ENCODE measurements at places on chromosomes 6 and 20.

- DNase-seq = no peak
- H3K27ac ChIP-seq = no peak overlapping the region
- H3K27me3 ChIP-seq = no peaks in the 10 kb centered on the region
- no peak overlapping the region for H3K4me3 ChIP-seq
- H3K4me1 ChIP-seq = no peaks in the 10 kb centered on the region
- H3K36me3 ChIP-seq = peaks cover 15% of the 10 kb centered on the region
Observed at GRCh38 chr20:31943052-31943471, 8.8 kb downstream of the PDRG1 start.

GRCh38 chr20:61643656-61644377 is 391.8 kb downstream of the CDH4 start:
- no peak for DNase-seq

DNA sequence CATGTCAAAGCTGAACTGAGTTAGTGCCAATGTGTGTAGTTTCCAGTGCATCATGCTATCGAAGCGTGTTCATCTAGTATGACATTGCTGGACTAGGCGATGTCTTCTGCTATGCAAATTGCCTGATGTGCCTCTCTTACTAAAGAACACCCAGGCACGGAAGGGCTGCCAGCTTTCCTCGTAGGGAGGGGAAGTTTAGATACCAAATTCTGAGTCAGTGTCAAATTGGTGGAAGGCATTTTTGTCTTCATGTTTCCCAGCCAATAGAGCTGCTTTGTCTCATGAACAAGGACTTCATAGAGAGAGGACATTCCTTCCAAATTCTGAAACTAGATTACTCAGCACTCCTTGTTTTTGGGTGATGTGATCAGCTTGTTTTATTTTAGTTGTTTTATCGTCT is 320.1 kb downstream of the BTBD3 start:
- no peak overlapping the region for H3K27ac ChIP-seq
- DNase-seq = no peak
- H3K4me3 ChIP-seq = no peak overlapping the region
- no peaks in the 10 kb centered on the region for H3K27me3 ChIP-seq

DNA sequence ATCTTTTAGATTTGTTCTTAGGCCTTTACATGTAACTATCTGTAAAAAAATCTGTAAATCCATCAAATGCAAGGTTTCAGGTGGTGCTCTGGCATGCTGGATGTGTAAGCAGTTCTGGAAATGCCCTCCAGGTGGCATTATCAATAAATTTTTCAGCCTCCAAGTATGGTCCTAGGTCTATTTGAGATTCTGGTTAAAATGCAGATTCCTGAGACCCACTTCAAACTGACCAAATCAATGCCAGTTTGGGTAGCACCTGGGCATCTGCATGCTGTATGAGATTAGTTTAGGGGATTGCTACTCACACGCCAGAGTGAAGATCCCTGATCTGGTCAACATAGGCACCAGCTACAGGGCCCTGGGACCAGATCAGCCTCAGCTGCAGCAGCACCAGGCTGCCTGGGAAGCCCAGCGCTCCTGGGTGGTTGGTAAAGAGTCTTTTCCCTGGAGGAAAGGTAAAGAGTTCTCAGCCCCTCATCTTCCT is 507.3 kb upstream of the CITED2 start:
- no peak overlapping the region for H3K4me3 ChIP-seq
- peak; percentile 78 for DNase-seq
- H3K27me3 ChIP-seq = no peaks in the 10 kb centered on the region
- H3K27ac ChIP-seq = no peak overlapping the region
- peaks cover 9% of the 10 kb centered on the region for H3K4me1 ChIP-seq

DNA sequence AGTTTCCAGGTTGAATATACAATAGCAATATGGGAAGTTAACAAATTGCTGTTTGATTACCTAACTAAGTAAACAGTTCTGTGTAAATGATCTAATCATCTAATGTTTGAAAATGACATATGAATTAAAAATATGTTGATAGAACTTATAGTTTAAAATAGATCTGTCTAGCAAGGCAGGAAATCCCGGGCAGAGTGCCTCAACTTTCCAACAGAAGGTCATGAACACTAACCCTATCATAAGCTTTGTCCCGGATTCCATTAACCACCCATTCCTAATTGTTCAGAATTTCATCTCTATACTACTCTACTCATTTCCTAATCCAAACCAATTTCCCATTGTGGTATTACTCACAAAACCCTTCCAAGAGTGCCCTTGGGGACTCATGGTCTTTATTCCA is 10.2 kb downstream of the TAAR1 start:
- DNase-seq = no peak
- no peak overlapping the region for H3K27ac ChIP-seq
- H3K36me3 ChIP-seq = no peaks in the 10 kb centered on the region
- H3K27me3 ChIP-seq = no peaks in the 10 kb centered on the region

DNA sequence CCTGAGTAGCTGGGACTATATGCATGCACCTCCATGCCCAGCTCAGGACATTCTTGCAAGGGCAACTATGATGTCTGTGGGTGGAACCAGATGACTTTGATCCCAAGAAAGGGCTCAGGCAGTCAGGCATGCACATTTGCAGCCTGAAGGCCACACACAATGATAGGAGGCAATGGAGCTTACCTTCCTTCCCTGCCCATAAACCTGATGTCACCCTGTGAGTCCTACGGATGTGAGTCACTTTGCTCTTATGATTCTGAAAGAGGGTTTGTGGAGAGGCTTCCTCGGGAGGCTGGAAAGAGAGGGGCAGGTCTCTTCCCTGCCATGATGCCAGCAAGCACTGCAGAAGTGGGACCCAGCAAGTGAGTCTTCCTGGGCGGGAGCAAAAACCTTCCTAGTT is 202.4 kb downstream of the LY86 start:
- DNase-seq = no peak
- H3K27ac ChIP-seq = no peak overlapping the region
- H3K27me3 ChIP-seq = no peaks in the 10 kb centered on the region
- no peaks in the 10 kb centered on the region for H3K4me1 ChIP-seq

GRCh38 chr6:76264468-76264867 is 192.0 kb upstream of the IMPG1 start:
- H3K36me3 ChIP-seq = no peaks in the 10 kb centered on the region
- no peak overlapping the region for H3K27ac ChIP-seq
- H3K4me3 ChIP-seq = no peak overlapping the region

- no peak for DNase-seq
- no peak overlapping the region for H3K27ac ChIP-seq
- H3K4me3 ChIP-seq = no peak overlapping the region
- peaks cover 27% of the 10 kb centered on the region for H3K4me1 ChIP-seq
- no peaks in the 10 kb centered on the region for H3K27me3 ChIP-seq
- H3K36me3 ChIP-seq = no peaks in the 10 kb centered on the region
Observed at GRCh38 chr6:32882879-32883250, 28.9 kb downstream of the PSMB9 start.

- peaks cover 18% of the 10 kb centered on the region for H3K4me1 ChIP-seq
- no peak overlapping the region for H3K4me3 ChIP-seq
- DNase-seq = peak; percentile 65
- H3K36me3 ChIP-seq = no peaks in the 10 kb centered on the region
- no peaks in the 10 kb centered on the region for H3K27me3 ChIP-seq
Observed at GRCh38 chr6:135176464-135176863, 4.6 kb upstream of the MYB start.

DNA sequence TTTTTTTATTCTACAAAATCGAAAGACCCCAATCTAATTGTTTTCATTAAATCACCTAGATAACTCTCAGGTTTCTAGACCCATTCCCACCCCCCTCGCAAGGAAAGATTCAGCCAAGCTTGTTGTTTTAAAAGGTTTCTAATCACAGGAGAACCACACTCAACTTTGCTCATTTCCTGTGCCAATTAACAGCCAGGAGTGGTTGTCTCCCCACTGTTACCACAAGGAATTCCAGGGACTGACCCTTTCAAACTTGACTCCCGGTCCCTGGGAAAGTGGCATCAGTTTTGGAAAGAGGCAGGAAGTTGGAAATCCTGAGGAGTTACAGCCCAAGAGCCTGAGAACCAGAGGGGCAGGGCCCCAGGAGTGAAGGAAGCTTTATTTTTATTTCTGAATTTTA is 561.3 kb upstream of the JAG1 start:
- H3K36me3 ChIP-seq = no peaks in the 10 kb centered on the region
- H3K27me3 ChIP-seq = no peaks in the 10 kb centered on the region
- DNase-seq = no peak
- H3K4me3 ChIP-seq = no peak overlapping the region
- H3K27ac ChIP-seq = no peak overlapping the region

DNA sequence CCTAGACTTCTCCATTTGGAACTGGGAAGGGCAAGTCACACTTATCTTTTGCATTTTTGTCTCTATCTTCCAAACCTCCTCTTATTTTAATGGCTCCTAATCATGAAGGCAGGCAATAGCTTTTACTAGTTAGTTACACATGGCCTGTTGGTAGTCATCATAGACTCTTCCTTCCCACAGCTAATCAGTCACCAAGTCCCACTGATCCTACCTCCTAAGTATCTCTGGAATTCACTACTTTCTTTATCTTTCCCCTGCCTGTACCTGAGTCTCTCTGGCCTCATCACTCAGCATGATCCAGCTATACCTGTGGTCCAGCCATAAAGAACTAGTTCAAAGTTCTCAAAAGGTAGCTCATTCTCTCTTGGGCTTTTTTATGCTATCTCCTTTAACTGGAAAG is 18.8 kb downstream of the TMX4 start:
- H3K27me3 ChIP-seq = no peaks in the 10 kb centered on the region
- no peaks in the 10 kb centered on the region for H3K4me1 ChIP-seq
- no peak for DNase-seq
- no peak overlapping the region for H3K4me3 ChIP-seq
- no peak overlapping the region for H3K27ac ChIP-seq

GRCh38 chr20:60123652-60124051 is 165.4 kb downstream of the CDH26 start:
- no peaks in the 10 kb centered on the region for H3K27me3 ChIP-seq
- H3K27ac ChIP-seq = no peak overlapping the region
- no peak for DNase-seq
- H3K4me3 ChIP-seq = no peak overlapping the region

DNA sequence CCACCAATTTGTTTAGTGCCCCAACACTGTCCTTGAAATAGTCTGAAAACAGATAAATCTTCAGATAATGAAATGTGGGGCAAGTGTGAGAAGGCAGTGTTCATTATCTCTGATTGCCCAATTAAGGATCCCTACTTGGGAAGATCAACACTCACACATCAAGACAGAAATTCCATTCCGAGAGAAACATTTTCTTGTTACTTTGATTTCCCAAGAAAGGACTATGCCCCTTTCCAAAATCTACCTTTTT is 16.2 kb downstream of the HMGN4 start:
- peak overlapping the region; percentile 21 for H3K27ac ChIP-seq
- H3K4me3 ChIP-seq = peak overlapping the region; percentile 85
- H3K4me1 ChIP-seq = peaks cover 42% of the 10 kb centered on the region
- DNase-seq = no peak

DNA sequence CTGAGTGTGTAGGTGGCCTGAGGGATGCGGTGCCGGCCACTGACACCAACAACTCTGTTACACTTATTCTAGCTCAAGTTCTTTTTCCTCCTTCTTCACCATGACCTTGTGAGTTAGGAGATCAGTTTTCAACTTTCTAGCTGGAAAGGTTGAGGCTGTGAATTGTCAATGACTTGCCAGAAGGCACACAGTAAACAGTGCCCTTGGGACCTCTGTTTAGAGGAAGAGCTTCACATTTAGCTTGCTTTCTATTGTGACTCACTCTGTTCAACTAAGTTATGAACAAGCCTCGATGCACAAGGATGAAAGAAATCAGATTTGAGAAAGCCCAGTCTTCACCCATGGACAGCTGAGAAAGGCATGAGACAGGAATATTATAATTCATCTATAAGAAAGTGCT is 455.6 kb downstream of the MAFB start:
- DNase-seq = no peak
- H3K36me3 ChIP-seq = no peaks in the 10 kb centered on the region
- no peaks in the 10 kb centered on the region for H3K27me3 ChIP-seq
- peaks cover 3% of the 10 kb centered on the region for H3K4me1 ChIP-seq
- H3K4me3 ChIP-seq = no peak overlapping the region

GRCh38 chr6:50925981-50926380 is 107.3 kb downstream of the TFAP2B start:
- no peaks in the 10 kb centered on the region for H3K4me1 ChIP-seq
- no peak overlapping the region for H3K27ac ChIP-seq
- no peaks in the 10 kb centered on the region for H3K36me3 ChIP-seq
- no peaks in the 10 kb centered on the region for H3K27me3 ChIP-seq
- H3K4me3 ChIP-seq = no peak overlapping the region

DNA sequence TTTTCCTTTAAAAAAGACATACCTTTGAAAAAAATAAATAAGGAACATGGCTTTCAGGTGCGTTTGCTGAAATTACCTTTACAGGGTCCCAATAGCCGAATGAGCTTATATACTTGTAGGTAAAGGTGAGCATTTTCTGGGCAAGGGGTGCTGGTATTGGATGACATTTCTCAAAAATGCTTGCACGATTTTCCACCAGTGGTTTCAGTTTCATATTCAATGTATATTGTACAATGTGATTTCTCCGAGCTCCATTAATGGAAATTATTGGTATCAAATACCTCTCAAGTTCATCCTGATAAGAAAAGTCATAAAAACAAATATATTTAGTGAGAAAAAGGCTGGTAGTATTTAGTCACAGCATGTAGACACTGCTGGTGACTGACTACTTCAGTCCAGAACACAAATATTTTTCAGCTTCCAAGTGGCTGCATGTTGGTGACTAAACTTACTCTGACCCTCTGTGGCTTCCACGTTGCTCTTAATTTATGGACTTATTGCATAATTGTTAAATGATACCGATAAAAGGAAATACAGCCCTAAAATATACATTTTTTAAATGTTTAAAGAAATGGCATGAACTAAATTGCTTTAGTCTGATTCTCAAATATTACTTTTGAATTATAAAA is 32.9 kb upstream of the ZBTB24 start:
- no peaks in the 10 kb centered on the region for H3K27me3 ChIP-seq
- DNase-seq = no peak
- H3K4me3 ChIP-seq = 0 out of 2 replicates have a peak overlapping the region, but pooled peaks have one; percentile 26
- no peak overlapping the region for H3K27ac ChIP-seq

DNA sequence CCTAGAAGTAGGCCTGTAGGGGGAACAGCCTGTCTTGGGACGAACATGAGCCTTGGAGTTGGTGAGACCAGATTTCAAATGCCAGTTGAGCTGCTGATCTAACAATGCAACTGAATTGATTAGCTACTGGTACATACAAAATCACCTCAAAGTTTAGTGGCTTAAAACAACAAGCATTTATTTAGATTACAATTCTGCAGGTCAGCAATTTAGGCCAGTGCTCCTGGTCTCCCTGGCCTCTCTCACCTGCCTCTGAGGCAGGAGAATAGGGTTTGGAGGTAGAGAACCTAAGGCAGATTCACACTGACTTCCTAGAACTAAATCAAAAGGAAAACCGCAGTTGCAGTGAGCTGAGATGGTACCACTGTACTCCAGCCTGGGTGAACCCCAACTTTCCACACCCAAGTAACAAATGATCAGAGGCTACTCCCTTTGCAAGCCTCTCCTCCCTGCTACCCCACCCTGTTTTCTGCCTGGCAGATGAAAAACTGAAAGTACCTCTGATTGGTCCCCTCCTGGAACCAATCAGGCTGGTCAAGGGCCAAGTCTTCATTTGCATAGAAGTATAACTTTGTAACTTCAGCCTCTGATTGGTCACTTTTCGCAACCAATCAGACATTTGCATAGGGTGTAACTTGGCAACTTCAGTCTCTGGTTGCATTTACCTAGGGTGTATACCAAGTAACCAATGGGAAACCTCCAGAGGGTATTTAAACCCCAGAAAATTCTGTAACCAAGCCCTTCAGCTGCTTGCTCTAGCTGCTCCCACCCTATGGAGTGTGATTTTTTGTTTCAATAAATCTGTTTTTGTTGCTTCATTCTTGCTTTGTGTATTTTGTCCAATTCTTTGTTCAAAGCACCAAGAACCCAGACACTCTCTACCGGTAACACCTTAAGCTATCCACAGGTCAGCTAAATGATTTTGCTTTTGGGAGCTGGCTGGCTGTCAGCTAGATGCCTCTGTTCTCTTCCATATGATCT is 8.1 kb upstream of the UBR2 start:
- no peak overlapping the region for H3K27ac ChIP-seq
- H3K36me3 ChIP-seq = no peaks in the 10 kb centered on the region
- no peak overlapping the region for H3K4me3 ChIP-seq
- peak; percentile 71 for DNase-seq
- no peaks in the 10 kb centered on the region for H3K27me3 ChIP-seq
- no peaks in the 10 kb centered on the region for H3K4me1 ChIP-seq
